ENCODE measurements at places on chromosomes 3 and 15.

DNA sequence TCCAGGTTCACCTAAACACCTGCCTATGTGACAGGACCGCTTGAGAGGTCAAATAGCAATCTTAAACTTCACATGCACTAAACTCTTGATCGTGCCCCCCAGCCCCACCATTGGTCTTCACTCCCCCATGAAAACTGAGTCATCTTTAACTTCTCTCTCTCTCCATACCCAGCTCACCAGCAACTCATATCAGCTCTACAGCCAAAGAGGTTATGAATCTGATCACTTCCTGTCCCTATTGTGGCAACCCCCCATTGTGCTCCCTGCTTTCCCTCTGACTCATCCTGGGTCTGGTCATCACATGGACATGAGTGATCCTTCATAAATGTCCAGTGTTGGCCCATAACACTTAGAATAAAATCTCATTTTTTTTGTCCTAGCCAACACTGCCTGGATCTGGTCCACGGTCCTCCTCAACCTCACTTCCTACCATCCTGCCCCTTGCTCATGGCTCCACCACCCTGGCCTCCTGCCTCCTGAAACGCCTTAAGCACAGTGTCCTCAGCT is 103.4 kb upstream of the HACD2 start:
- DNase-seq = no peak

DNA sequence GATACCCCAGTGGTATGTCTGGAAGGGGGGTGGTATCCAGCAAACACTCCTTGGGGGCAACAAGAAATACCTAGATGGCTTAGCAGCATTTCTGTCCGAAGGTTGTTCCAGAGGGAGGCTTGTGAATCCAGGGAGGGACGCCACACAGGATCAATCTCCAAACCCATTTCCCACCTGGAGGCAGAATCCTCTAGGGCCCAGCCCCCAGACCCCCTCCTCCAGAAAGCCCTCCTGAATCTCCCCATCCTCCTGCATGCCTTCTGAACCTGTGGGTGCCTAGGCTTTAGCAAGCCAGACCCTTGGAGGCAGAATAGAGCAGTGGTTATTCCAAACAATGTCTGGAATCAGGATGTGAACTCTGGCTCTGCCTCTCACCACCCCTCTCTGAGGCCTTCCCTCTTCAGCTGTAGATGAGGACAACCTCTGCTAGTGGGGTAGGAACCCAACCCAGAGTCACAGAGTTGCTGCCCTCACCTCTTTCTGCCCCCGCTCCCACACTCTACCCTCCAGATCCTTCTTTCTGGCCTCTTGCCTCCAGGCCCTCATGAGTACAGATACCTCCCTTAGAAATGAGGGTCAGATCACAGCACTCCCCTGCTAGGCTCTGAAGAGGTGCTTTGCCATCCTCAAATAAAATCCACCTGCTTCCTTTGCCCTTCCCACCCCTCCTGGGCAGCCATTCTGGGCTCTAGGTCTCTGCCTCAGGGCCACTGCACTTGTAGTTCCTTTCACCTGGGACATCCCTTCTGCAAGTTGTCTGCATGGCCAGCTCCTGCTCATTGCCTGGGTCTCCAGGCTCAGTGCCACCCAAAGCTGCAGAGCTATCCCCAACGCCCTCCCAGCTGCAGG is 8.1 kb downstream of the CISH start:
- DNase-seq = no peak

- no peak for DNase-seq
These were observed 16.3 kb upstream of the MB21D2 start for GRCh38 chr3:192933779-192934460.

GRCh38 chr15:67955252-67955651 is 98.9 kb upstream of the PIAS1 start:
- DNase-seq = no peak

GRCh38 chr3:140736863-140737460 is 59.1 kb downstream of the TRIM42 start:
- peak; percentile 1 for DNase-seq

GRCh38 chr3:39920271-39920670 is 110.9 kb downstream of the MYRIP start:
- no peak for DNase-seq

DNA sequence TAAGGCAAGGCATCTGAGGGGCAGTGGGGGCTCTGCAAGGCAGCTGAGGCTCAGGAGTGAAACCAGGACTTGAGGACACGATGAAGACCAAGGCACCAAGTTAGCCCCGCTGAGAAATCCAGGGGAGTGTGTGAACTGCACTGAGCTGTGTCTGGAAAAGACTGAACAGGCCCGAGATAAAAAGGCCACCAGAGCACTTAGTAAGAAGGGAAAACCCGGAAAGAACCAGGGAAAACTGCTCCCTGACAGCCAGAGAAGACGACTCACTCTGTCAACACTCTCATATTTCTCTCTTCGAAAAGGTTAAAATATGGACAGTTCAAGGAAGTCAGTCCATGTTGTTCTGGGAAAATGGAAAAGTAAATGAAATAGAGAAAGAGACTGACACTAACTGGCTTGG is 109.0 kb downstream of the SEC22A start:
- DNase-seq = no peak

DNA sequence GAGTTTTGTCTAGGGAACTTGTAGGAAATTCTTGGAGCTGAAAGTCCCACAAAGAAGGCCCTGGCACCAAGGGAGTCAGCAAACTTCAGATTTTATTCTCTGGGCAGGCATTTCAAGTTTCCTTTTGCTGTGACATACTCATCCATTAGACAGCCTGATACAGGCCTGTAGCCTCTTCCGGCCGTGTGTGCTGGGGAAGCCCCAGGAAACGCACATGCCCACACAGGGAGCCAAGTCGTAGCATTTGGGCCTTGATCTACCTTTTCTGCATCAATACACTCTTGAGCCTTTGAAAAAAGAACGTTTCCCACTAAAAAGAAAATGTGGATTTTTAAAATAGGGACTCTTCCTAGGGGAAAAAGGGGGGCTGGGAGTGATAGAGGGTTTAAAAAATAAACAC is 15.0 kb downstream of the TIGIT start:
- no peak for DNase-seq

DNA sequence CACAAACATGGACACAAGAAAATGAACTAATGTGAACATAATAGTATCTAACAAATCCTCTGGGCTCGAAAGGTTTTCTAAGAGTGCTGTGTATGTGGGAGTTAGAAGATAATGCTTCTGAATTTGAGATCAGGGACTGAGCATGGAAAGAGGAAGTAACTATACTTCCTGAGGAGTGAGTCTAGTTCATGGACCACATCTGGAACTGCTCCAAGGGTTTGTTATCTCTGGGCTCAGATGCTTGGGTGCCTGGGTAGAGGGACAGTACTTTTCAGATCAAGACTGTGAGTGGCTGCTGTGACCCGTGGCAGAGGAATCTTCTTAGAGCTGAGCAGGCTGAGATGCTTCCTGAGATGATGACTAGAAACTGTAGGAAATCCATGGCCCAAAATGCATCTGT is 28.5 kb downstream of the TBC1D23 start:
- no peak for DNase-seq

- DNase-seq = no peak
These were observed 49.1 kb upstream of the TMEM158 start for GRCh38 chr3:45275006-45275704.

DNA sequence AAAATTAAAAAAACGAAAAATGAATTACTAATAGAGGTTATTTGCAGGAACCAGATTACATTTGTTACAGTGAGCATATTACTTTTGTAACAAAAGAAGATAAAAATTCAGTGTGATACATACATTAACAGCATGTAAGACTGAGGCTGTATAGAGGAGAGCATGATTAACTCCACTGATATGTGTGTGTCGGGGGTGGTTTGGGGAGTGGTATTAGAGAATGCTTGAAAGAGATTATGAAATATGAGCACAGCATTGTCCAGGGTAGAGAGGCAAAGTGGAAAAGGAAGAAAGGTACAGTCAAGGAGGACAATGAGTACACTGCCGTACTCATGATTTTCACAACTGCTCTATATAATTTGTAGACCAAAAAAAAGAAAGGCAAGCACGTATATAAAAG is 62.9 kb upstream of the LRRFIP2 start:
- DNase-seq = no peak

DNA sequence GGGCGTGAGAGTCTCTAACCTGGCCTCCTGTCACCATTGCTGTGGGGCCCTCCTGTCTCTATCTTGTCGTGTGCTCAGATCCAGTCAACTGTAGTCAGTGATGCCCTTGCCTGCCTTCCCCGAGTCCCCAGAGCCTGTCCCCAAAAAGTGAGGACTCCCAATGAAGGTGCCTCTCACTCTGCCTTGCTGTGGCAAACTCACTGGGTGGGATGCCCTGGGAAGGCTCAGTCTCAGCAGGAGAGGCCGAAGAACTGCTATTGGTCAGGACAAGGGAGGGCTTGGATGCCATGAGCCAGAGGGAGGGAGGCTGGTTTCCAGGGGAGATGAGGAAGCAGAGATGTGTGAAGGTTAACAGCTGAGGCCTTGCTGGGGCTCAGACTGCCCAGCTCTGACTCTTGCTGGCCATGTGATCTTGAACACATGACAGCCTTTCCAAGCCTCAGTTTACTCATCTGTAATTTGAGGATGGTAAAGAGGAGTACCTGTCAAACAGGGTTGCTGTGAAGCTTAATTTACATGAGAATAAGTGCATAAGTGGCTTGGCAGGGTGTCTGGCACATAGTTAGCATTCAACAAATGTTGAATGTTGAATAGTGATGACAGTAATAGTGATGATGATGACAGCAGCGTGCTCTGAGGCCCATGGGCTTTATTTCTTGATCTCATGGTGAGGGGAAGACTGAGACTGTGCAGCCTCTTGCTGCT is 8.2 kb downstream of the KY start:
- no peak for DNase-seq

DNA sequence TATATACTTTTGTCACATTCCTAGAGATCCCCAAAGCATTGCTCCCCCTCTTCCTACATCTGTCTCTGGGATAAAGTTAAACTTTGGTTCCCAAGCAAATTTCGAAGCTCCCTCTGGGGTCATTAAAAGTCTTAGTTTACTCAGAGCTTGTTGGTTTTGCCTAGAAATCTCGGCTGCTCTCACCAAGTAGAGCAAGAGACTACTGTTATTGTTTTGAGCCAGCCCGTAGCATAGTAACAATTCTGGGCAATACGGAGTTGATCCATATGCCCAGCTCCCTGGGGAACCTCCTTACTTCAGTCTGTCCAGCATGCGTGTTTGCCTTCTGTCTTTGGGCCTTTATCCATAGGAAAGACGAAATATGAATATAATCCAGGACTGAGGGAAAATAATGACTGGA is 10.0 kb upstream of the P3H2 start:
- no peak for DNase-seq

GRCh38 chr3:195896361-195897080 is 11.8 kb downstream of the TNK2 start:
- DNase-seq = peak; percentile 58

DNA sequence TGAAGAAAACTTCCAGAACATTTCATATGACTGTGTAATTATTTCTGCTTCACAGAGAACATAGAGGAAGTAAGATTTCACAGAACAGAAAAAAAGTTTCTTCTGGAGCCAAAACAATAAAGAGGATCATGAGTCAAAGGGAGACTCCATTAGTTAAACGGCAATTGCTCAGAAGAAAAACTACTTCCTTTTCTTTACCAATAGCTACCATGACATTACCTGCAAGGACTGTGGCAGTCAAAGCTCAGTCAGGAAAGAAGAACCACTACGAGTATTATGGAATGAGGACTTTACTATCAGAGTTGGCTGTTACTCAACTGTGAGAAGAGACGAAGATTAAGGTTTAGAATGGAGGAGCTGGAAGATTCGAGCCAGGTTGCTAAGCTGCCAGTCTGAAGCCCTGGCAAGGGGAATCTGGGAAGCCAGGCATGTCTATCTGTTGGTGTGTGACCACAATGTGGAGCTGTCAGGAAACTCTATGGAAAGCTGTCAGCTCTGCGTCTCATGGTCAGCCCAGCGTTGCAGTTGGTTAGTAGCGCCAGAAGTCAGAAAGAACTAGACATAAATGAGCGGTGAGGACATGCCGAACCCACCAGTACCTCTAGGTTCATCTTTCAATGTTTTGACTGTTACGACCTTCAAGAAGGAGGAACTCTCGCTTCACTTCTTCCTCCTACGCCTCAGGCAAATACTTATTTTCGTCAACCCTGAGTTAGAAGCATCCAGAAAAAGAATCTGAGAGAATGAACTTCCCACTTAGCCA is 604.3 kb downstream of the FGF12 start:
- DNase-seq = no peak

- DNase-seq = no peak
These were observed 49.7 kb upstream of the POMGNT2 start for GRCh38 chr3:43155464-43156121.

DNA sequence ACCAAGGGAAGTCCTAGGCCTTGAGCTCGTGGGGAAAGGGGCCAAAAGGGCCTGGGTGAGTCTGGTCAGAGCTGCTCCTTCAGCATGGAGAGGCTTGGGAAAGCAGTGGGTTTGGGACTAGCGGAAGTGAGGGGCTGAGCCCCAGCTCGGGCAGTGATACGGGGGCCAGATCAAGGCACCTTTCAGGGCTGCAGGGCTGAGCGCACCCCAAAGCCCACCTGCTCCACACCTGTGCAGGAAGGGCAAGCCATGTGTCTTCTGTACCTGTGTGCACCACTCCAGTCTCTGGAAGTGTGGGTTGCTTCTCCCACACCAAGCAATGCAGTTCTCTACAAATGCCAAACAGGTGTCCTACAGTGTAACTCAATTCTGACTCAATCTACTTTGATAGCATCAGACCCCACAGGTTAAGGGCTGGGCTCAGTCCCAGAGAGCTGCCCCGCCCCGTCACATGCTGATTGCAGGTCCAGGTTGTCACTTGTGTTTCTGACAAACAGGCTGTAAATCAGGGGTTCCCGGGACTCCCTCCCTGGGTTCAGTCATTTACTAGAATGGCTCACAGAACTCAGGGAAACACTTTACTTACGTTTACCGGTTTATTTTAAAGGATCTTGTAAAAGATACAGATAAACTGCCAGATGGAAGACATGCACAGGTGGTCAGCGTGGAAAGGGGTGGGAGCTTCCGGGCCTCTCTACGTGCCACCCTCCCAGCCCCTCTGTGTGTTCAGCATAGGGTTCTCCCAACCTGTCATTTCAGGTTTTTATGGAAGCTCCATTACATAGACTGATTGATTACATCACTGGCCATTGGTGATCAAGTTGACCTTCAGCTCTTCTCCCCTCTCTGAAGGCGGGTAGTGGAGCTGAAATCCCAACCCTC is 28.8 kb upstream of the KLF13 start:
- DNase-seq = no peak

DNA sequence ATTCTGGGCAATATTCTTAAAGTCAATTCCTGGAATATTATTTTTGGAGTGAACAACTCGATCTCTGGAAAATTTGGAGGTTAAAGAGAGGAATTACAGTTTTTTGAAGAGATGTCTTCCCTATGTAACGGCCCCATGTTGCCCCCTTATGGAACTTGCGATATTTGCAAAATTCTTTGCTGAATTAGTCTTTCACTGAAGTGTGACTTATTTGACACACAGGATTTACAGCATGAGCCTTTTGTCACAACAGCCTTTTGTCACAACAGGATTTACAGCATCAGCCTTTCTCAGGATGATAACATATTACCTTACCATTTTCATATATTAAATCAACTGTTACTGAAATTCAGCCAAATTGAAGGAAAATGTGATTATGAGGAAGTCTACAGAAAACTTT is 37.8 kb upstream of the SPTSSB start:
- no peak for DNase-seq

Data from caudate nucleus (tissue), 63 donors.